ENCODE measurements at places on chromosomes 1 and 21.

- no peak for DNase-seq
Measured at GRCh38 chr1:74467786-74468377, 44.5 kb downstream of the LRRC53 start.

DNA sequence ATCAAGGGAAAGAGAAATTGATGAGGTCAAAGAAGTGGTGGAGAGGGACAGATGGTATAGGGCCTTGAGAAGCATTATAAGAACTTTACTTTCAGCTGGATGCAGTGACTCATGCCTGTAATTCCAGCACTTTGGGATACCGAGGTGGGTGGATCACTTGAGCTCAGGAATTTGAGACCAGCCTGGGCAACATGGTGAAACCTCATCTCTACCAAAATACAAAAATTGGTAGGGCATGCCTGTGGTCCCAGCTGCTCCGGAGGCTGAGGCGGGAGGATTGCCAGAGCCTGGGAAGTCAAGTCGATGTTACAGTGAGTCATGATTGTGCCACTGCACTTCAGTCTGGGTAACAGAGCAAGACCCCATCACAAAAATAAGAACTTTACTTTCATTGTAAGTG lies 5.7 kb downstream of the TMEM50A start:
- no peak for DNase-seq

DNA sequence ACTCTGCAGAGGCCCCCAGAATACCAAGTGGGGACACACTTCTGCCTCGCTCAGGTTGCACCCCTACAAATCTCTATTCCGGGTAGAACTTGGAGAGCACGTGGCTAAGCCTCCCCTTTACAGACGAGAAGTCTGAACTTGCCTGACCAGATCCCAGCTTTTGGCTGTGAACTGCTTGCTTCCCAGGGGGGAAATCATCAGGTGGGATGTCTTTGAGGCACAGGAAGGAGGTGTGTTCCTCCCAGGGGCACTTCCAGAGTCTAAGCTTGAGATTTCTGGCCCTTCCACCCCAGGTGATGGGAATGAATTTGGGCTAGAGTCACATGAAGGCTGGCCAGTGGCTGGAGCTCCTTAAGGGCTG lies 1.3 kb upstream of the S100A3 start:
- DNase-seq: no peak

DNA sequence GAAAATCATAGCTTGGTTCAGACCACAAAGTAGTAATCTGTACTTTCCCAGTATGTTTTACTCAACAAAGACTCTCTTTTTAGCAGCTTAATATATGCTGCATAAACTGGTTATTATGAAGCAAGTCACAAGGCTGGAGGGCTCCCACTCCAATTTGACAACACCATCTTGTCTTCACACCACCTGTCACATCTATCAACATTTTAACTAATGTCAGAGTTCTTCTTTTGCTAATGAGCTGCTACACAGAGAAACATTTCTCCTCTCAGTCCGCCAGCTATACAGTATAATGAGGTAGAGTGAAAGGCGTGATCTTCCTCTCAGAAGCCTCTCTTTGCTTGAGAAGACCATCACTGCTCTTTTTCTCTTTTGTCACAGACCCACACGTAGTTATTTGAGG lies 230.1 kb downstream of the BARHL2 start:
- DNase-seq: no peak

DNA sequence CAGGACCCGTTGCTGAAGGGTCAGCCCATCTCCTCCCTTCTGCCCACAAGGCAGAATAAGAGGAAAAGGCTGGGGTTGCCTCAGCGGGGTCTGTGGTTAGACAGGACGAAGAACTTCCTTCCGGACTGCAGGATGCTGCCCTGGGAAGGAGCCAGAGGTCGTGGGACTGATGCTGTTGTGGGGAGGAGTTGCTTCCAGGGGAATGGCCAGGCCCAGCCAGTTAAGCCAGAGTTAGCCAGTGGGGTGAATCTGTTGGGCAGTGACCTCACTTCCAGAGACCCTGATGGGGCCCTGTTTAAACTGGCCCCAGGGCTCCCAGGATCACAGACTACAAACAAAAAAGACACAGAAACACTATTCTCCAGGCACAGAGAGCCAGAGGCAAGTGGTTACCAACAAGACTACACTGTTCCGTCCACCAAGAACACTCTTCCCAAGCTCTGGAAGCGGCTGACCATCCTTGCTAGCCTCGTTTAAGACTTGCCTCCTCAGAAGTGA lies 13.0 kb downstream of the FAM229A start:
- DNase-seq: no peak
